Activated T-cell treated with anti-CD3 and anti-CD28 coated beads, Interleukin-2, amount 50 U/mL, for 4 hours (primary cell): ENCODE measurements at places on chromosomes 5 and 9. TPM values are rescaled to one million over a fixed set of nuclear protein-coding genes. Genes with fewer than 3 reads are reported as not detected.

Gene PCDHGB6
- 0.08 TPM for total RNA-seq

Gene NUTM2F
- not detected for total RNA-seq

- no peak for DNase-seq
These were observed 15.9 kb upstream of the LTC4S start for GRCh38 chr5:179777909-179778308.

Gene CD274
- total RNA-seq = 33.7 TPM

DNA sequence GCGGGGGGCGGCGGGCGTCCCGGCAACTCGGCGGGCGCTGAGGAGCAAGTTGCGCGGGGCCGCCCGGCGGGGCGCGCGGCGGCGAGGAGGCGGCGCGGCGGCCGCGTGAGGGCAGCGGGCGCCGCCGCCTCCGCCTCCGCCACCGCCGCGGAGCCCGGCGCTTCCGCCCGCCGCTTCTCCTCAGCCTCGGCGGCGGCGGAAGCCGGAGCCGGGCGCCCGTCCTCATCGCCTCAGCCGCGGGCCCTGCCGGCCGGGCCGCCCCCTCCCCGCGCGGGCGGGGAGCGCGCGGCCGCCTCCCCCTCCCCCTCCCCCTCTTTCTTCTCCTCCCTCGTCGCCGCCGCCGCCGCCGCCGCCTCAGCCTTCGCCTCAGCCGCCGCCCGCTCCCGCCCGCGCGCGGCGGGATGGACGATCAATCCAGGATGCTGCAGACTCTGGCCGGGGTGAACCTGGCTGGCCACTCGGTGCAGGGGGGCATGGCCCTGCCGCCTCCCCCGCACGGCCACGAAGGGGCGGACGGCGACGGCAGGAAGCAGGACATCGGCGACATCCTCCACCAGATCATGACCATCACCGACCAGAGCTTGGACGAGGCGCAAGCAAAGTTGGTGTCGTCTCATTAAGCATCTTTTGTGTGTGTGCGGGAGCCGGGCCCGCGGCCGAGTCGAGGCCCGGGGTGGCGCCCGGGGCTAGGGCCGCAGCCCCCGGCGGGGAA lies at the start of gene PBX3:
TSS of gene PBX3 (plus strand) at position 321 of the 712 bp plus-strand sequence.
- DNase-seq = peak; percentile 44

- no peak for DNase-seq
These were observed 116.2 kb downstream of the PRELID2 start for GRCh38 chr5:145718956-145719355.

DNA sequence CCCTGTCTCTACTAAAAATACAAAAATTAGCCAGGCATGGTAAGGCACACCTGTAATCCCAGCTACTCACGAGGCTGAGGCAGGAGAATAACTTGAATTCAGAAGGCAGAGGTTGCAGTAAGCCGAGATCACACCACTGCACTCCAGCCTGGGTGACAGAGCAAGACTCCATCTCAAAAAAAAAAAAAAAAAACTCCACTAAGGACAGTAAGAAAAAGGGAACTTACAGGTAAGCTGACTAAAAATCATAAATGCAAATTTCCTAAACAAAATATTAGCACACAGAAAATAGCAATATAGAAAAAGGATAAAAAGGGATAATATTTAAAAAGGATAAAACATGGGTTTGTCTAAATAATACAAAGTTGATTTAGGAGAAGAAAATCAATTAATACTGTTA lies 27.9 kb upstream of the HNRNPA0 start:
- DNase-seq = no peak

DNA sequence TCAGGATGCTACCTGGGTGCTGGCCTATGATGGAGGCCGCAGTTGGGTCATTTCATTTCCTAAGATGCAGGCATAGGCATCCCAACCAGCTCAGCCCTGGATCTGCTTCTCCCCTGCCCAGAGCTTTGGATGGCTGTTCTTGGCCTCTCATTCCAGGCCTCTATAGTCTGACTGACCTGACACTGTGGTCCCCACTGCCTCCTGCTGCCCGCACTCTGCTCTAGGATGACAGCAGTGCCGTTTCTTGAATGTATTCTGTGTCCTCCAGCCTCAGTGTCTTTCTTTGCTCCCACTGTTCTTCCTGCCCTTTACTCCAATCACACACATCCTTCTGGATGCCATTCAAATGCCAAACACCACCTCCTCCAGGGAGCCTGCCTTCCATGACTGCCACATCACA lies 235.7 kb downstream of the HSPA4 start:
- DNase-seq = peak; percentile 38

GRCh38 chr9:131432050-131432449 lies 38.2 kb downstream of the PRRC2B start:
- DNase-seq = no peak

Gene LRRC70
- total RNA-seq = 0.38 TPM

GRCh38 chr9:127008076-127008475 lies 93.5 kb downstream of the RALGPS1 start:
- DNase-seq = no peak

Gene SLCO6A1
- not detected for total RNA-seq

Gene SEMA6A
- total RNA-seq = 1.1 TPM

GRCh38 chr9:91809581-91810285 lies 140.3 kb downstream of the ROR2 start:
- DNase-seq = no peak

Gene SLC1A3
- total RNA-seq = 0.76 TPM

GRCh38 chr5:112512901-112513300 lies 93.8 kb upstream of the EPB41L4A start:
- DNase-seq = no peak

DNA sequence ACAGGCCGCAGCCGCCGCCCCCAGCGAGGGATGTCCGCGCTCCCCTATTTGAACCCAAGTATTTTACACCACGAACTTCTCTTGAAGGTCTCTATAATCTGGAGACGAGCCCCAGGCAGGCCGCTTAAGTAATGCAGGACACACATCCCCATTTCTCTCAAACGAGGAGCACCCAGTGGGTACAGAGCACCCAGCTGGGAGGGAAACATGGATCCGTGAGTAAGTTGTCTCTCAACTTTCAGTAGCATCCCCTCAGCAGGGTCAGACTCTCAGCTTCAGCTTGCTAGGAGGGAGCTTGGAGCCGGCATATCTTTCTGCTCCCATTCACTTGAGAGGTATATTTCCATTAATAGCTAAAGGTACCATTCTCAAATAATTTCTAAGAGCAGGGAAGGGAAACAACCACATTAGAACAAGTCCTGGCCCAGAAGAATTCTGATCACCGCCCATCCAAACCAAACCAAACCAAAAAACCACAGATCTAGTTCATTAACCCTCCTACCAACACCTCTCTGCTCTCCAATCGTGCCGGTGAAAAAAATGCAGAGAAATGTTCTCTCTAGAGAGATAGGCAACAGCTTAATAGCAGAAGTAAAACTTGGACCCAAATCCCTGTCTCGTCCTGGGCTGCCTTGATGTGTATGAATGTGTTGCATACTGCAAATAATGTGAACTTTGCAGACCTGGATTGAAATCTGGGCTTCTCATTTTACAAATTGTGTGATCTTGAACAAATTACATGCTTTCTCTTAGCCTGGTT lies 910 bp downstream of the TDRD7 start:
- DNase-seq = no peak

DNA sequence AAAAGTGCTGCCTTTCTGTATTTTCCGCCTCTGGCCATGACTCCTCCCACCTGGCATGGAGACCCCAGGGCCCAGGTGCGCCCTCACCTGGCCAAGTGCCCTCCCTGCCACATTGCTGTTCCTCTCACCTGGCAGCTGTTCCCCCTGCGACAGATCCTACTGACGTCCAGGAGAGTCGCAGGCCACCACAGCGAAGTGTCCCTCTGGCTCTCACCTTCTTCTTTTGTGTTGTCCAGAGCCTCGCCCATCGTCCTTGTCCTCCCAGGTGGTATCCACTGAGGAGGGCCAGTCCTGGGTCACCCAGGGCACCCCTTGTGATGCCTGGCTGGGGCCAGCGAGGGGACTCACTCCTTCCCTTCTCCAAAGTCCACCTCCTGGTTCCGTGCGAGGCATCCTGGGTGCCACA lies 2.6 kb downstream of the NKD2 start:
- DNase-seq = peak; percentile 44

GRCh38 chr5:73188764-73189531 lies 16.0 kb downstream of the TMEM174 start:
- DNase-seq = no peak

DNA sequence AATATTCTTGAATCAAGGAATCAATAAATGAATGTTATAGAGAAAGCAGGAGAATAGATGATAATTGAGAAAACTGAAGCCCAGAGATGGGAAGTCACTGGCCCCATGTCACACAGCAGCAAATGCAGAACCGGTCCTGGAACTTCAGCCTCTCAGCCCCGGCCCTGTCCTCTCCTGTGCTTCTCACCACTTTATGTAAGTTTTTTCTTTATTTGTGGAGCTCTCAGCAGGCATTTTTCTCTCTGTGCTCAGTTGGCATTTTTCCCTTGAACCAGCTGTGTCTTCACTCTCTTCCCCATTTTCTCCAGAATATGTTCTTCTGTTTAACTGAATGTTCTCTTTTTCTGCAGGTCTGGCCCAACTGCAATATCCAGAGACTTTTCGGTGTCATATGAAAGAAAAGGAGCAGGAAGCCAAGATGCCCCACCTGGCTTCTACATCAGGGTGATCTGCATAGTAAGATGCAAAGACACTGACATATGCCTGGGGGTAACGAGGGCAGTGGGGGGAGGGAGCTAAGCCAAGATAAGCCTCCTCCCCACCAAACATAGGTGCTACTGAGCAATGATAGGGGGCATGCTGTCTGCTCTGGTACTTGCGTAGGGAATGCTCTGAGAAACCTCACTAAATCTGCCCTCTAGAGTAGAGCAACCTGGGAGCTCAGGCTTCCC lies 12.8 kb upstream of the LCP2 start:
- DNase-seq = no peak

GRCh38 chr5:55823151-55823796 lies 27.9 kb upstream of the IL31RA start:
- DNase-seq = no peak

DNA sequence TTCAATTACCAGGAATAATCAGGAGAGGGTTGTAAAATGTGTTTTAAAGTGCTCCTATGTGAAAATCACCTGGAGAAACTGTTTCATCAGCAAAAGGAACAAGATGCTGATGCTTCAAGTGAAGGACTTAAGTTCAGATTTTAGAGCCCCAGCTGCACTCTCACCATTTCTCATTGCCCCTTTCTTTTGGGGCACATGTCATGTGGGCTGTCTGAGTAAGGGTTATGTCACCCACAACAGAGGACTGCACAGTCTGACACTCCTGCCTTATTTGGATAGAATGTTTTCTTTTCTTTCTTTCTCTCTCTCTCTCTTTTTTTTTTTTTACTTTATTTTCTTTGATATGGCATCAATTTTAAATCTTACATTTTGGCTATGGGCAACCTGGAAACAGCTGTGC lies 204.1 kb upstream of the EFNA5 start:
- DNase-seq = no peak

Gene LCN9
- total RNA-seq = not detected

DNA sequence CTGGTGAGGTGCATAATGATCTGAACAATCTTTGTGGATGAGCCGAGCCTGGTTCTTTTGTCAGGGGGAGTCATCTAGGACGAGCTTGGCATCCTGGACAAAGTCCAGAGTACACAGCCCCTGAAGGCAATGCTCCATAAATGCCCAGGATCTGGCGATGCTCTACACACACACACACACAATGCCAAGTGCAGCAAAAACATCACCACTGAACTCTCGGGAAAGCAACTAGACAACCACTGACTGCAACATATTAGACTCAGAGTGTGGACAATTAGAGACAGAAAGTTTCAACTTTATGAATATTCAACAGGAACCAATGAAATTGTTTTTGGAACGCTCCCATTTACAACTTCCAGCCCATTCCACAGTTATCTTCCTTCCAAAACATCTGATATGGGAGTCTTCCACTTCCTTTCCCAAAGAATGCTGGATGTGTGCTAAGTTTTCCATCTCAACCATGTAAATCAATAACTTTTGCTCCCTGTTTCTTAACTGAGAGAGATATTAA lies 227.6 kb upstream of the ANKRD55 start:
- DNase-seq = no peak

GRCh38 chr9:137437691-137438590 lies 3.2 kb downstream of the ENTPD8 start:
- no peak for DNase-seq

DNA sequence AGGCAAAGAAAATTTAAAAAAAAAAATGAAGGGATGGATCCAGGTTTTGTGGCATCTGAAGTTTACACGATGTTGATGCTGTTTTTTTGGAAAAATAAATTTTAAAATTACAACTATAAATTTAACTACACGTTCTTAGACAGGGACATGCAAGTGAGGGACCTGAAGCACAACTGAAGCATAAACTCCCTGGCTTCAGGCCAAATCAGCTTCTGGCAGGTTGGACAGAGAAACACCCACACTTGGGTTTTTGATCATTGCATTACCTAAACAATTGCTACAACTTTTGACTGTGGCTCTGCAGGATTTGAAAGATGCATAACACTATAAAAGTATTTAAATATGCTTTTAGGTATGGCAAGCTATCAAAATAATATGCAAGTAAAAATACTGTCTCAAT lies 1318.3 kb upstream of the DMAC1 start:
- DNase-seq = no peak

DNA sequence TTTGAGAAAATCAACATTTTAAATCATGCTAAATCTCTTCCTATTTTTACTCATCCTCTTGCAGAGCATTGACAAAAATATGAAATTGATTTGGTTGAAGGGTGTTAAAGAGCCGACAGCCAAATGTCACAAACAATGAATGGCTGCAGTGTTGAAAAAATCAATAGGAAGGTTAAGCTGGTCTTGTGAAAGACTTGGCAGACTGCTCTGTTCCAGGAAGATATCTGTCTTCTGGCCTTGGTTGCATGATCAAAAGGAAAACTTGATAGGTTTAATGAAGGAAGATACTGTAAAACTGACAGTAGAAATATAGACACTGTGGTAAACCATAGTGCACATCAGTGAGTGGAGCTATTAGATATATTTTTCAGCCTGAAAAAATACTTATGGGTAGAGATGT lies 103.6 kb downstream of the PBX3 start:
- DNase-seq = no peak

Gene ZNF483
- 1.8 TPM for total RNA-seq
